ENCODE measurements at places on chromosomes 1 and 21. TPM values are rescaled to one million over a fixed set of nuclear protein-coding genes. Genes with fewer than 3 reads are reported as not detected.

Gene REN
- not detected for total RNA-seq

Gene CACNA1S
- total RNA-seq: not detected

Gene PLA2G4A
- 7.0 TPM for total RNA-seq

Gene GCSAML
- not detected for total RNA-seq

Gene PODN
- 20.8 TPM for total RNA-seq

Gene MATN1
- 0.36 TPM for total RNA-seq

Gene ST6GALNAC5
- 135 TPM for total RNA-seq

All from hair follicle dermal papilla cell (primary cell).